Left lung (tissue), 14 donors: ENCODE measurements at places on chromosomes 3 and 15.

GRCh38 chr3:129474984-129475804 is 35.2 kb downstream of the IFT122 start:
- no peak for DNase-seq

DNA sequence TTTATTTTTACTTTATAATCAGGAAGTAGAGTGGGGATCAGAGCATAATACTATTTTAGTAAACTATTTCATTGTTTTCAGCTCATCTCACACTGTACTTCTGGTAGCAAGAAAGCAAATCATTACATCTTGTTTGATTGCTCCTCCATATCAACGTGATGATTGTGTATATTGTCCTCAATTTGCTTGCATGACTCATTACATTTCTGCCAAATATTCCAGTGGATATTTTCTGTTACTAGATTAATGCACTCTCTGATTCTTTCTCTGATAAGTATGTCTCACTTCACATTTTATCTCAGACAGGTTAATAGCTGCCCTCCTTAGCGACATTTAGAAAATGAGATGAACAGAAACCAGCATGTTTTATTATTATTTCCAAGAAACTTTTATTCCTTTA is 1145.3 kb downstream of the OTOL1 start:
- no peak for DNase-seq

- DNase-seq = no peak
These were observed 3.3 kb upstream of the NR2F2 start for GRCh38 chr15:96327155-96327741.

- DNase-seq = no peak
These were observed 28.2 kb upstream of the KCNMB3 start for GRCh38 chr3:179278932-179279693.

- DNase-seq = no peak
These were observed 22.3 kb upstream of the FBLN2 start for GRCh38 chr3:13526626-13526949.

DNA sequence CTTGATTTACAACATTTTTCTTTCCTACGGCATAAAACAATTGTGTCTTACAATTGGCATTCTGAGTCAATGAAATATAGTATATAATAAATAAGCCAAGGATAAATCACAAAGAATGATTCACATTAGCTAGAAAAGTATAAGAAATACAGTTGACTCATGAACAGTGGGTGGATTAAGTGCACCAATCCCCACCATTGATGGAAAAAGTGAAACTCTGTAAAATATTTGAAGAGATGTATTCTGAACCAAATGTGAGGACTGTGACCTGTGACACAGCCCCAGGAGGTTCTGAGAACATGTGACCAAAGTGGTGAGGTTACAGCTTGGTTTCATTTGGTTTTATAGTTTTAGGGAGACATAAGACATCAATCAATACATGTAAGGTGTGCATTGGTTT is 227.5 kb downstream of the ALCAM start:
- DNase-seq = no peak

DNA sequence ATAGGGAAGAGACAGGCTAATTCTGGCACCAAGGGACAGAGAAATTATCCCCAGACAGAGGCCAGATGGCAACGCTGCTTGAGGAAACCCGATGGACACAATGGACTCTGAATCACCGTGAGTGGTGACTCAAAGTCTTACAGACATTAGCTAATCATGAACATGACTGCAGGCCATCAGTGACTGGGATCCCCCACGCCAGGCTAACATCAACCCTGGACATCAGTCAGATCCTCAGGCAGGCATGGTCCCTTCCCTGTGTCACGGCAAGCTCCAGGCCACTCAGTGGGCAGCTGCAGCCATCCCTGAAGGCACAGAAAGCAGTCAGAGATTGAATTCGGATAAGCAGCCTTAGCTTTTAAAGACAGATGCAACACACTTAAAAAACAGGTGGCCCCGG is 23.8 kb upstream of the OXTR start:
- no peak for DNase-seq

DNA sequence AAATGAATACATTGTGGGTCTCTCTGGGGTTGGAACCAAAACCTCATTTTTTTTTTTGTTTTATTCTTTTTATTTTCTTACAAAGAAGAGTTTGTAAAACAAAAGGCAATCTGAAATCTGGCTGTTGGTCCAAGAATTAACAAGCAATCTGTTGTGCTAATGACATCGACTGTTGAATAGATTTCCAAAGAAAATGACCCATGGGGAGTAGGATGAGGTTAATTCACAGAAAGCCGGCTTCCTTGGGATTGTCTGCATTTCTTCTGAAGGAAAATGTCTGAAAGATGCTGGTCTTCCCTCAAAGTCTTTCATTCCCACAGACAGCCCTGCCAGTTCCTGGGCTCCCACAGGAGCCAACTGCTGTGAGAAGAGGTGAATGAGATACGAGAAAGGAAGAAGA is 92.9 kb downstream of the LRRC3B start:
- no peak for DNase-seq

- DNase-seq = no peak
These were observed 7.8 kb downstream of the DISP2 start for GRCh38 chr15:40365624-40366456.

GRCh38 chr3:45313743-45314403 is 74.5 kb upstream of the LARS2 start:
- DNase-seq = no peak

GRCh38 chr3:62718515-62719320 is 156.5 kb downstream of the CADPS start:
- no peak for DNase-seq

- DNase-seq = no peak
These were observed 96.5 kb downstream of the FSIP1 start for GRCh38 chr15:39685999-39686613.
